ENCODE measurements at places on chromosomes 4 and X.

DNA sequence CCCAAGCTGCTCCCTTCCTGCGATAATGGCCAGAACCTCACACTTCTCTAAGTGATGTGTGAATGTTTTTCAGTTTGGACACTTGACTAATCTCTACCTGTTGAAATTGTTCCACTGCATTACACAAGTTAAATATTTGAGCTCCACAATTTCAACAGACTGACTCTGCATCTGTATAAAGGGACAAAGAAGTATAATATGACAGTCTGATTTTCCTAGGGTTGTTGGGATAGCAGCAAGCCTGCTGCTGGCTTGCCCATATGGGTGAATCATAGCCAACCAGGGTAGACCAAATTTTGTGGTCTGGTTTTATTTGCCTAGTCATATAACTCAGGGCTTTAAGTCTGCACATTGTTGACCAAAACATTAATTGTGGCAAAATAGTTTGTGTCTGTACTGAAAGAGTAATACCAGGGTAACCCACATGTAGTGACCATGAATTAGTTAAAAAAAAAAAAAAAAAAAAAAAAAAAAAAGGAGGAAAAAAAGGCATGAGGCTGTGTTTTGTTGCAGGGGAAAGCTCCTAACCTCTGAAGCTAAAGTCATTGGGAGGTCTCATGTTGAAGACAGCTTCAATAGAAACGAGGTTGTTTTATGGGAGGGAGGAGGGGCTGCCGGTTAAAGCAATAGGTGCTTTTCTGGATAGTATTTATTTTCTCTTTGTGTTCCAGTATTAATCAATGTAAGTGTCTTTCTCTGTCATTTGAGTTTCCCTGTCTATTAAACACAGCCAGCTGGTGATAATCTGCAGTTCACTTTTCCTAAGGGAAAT is 534.2 kb downstream of the RAB28 start:
- no peak for DNase-seq

DNA sequence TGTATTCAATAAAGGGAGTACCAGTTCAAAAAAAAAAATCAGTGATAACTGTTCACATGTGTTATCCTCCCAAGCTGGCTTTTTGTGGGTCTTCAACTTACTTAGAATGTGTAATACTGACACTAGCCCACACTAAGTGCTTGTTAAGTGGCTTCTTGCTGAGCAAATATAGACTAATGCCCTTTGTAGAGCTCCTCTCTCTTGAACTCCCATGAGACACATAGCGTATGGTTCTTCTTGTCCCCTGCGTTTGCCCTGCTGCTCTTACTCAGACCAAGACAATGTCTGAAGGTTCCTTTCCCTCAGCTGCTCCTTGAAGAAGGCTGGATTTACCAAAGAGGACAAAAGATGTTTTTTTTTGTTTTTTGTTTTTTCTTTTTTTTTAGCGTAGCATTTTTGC is 110.9 kb downstream of the FRAS1 start:
- DNase-seq: no peak

- no peak for DNase-seq
Observed at GRCh38 chr4:185830263-185830994, 18.4 kb upstream of the SORBS2 start.

DNA sequence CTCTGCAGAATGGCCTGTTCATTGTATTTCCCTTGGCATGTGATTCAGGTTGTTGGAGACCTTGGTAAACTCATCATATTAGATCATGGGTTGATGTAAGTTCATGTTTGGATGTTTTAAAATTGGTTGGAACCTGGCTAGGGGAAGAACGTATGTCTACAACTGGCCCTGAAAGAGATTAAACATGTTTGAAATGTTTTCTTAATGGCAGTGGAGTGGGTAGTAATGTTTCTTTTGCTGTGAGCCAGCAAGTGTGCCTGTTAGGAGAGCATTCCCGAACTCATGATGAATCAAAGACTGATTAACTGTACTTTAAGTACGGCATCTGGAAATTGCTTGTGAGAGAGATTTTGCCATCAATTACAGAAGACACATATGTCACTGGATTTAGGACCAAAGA is 44.5 kb upstream of the SLC4A4 start:
- DNase-seq: no peak

- DNase-seq: no peak
Observed at GRCh38 chr4:129335276-129335675, 239.3 kb downstream of the C4orf33 start.

GRCh38 chrX:119895843-119896326 is at the start of gene AKAP14:
TSS of gene AKAP14 (plus strand) at chrX:119895893. CDS start at chrX:119903224, 7,331 bp downstream.
- no peak for DNase-seq

DNA sequence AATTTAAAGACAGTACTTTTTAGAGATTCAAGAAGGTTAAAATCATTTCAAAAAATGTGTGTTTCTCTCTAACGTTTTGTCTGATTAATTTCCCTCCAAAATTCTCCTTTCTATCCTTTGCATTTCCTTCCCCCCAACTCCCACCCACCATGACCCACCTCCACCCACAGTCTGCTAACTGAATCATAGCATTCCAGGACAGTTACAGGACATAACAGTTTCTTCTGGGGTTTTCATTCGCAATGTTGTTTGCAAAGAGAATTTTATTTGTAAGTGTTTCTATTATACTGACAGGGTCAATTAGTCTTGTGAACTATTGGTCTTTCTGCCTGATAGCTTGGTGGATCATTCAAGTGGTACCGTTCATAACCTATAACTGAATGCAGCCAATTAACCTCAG is 53.7 kb downstream of the ANAPC10 start:
- no peak for DNase-seq

GRCh38 chrX:153064061-153064460 is 7.8 kb downstream of the PNMA3 start:
- no peak for DNase-seq

DNA sequence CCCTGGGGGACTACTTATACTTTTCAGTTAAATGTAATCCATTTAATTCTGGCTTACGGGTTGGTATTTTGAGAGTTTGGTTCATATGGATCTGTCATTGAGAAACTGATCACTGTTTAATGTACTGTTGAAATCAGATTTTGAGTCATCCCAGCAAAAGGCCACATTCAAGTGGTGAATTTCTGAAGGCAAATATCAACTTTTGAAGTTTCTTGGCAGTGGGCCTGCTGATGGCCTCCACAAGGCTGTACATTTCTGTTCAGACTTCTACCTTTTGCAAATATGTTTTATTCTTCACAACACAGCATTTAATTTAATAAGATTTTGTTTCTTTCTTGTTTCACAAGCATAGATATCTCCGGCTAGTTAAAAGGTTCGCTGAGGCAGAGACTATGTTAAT is 138.7 kb downstream of the PDGFC start:
- DNase-seq: no peak

GRCh38 chr4:31343061-31343460 is 622.9 kb downstream of the PCDH7 start:
- DNase-seq: no peak

GRCh38 chrX:103932133-103932532 is 30.3 kb upstream of the TMSB15B start:
- DNase-seq: no peak

- no peak for DNase-seq
Observed at GRCh38 chr4:88900432-88900831, 156.6 kb downstream of the FAM13A start.

DNA sequence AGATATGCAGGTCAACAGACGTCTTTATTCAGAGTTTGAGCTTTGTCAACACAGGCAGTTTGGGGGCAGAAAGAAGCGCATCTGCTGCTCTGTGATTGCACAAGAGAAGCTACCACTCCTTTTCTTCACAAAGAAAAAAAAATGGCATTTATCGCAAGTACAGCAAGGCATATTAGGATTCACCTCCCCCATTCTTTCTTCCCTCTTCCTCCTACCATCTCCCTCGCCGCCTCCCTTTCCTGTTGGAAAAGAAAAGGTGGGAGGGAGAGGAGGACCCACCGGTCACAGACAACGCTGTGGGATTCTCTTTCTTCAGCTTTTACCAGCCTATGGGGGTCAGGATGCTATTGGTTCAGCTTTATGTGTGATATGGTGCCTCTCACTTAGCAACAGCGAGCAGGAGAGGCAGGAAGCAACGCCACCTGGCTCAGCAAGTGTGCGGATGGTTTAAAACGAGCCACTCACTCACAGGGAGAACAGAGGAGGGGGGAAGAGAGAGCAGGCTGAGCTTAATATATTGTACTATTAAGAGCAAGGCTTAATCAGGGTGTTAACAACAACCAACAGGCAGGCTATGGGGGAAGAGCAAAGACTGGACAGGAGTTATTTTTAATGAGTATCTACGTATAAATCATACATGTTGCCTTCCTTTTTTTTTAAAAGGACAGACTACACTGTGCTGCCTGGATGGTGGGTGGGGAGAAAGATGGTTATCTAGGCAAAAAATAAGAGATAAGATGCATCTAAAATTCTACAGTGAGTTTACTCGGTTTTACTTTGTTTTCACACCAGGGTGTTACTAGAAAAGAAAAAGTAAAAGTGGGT is 104.7 kb downstream of the MAML3 start:
- DNase-seq: no peak

DNA sequence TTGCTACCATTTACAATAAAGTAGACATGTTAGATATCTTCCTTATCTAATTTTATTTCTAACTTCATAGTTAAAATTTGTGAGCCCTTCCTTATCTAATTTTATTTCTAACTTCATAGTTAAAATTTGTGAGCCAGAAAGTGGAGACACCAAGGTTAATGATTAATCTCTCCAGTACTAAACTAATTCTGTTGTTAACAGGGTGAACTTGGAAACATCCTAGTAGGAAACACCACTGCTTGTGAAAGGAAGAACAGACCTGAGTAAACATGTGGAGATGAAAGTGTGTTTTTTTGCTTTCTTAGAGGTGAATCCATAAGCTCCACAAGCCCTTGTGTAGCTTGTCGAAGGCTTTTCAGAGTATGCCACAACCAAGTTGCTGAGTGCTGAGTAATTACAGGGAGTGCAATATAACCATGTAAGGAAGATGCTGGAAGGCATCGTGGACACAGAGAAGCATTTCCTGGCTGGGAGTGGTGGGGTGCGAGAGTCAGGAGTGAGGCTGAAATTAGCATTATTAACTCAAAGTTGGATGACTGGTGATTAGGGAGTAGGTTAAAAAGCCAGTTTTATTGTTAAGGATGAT is 118.6 kb upstream of the NEIL3 start:
- no peak for DNase-seq

GRCh38 chrX:34238896-34239295 is 106.8 kb upstream of the FAM47A start:
- no peak for DNase-seq

- DNase-seq: no peak
Observed at GRCh38 chr4:37615059-37615719, 71.0 kb downstream of the RELL1 start.

GRCh38 chr4:38641811-38642210 is 22.2 kb upstream of the KLF3 start:
- DNase-seq: no peak

- no peak for DNase-seq
Observed at GRCh38 chrX:111505783-111506182, 5.7 kb upstream of the SERTM2 start.

DNA sequence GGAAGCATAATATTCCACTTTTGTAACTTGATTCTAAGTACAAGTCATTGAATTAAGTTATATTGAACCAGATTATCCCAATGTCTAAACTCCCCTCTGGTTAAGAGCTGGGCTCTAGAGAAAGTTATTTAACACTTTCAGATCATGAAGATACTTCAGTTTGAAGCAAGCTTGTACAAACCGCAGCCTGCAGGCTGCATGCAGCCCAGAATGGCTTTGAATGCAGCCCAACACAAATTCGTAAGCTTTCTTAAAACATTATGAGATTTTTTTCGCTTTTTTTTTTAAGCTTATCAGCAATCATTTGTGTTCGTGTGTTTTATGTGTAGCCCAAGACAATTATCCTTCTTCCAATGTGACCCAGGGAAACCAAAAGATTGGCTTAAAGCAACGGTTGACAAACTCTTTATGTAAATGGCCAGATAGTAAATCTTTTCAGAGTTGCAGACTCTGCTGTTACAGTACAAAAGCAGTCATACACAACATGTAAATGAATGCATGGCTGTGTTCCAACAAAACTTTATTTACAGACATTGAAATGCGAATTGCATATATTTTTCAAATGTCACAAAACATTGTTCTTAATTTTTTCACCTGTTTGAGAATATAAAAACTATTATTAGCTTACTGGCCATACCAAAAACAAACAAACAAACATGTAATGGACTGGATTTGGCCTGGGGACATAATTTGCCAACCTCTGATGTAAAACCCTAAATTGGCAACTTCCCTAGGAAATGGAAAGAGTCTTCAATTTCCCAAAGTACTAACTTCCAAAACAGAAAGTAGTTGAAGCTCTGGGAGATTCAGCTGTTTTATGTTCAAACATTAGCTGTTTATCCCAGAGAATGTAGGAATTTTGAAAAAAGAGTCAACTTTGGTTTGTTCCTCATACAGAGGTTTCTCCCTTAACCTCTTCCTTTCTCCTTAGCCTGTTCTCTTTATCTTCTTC is 201.1 kb upstream of the MBNL3 start:
- DNase-seq: no peak

All from activated CD4-positive, alpha-beta T cell treated with anti-CD3 and anti-CD28 coated beads for 24 hours (primary cell).